Panc1 (cell line): ENCODE measurements at places on chromosomes 16 and 17. TPM values are rescaled to one million over a fixed set of nuclear protein-coding genes. Genes with fewer than 3 reads are reported as not detected.
A peak's percentile ranks its signal among the peaks of the same experiment; 100 is the strongest.

SEPTIN1 gene
- 1.7 TPM for total RNA-seq

TBX2 gene
- total RNA-seq: 35.6 TPM

DNA sequence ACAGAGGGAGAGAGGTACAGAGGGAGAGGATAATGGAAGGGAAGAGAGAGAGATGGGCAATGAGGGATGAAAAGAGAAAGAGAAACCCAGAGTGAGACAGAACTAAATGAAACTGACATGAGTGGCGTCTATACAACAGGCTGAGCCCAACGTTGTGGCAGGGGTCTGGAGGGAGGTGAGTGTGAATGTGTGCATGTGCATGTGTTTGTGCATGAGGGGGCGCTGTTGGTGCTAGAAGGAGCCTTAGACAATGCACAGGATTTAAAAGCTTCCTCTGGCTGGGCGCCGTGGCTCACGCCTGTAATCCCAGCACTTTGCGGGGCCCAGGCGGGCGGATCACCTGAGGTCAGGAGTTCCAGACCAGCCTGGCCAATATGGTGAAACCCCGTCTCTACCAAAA lies 454.8 kb upstream of the CDH11 start:
- no peak for DNase-seq
- H3K27ac ChIP-seq: no peak overlapping the region
- H3K36me3 ChIP-seq: no peaks in the 10 kb centered on the region
- no peak overlapping the region for H3K4me3 ChIP-seq
- H3K4me1 ChIP-seq: no peaks in the 10 kb centered on the region
- H3K27me3 ChIP-seq: no peaks in the 10 kb centered on the region

GRCh38 chr16:17270683-17271109 lies 200.1 kb downstream of the XYLT1 start:
- no peak overlapping the region for H3K4me3 ChIP-seq
- DNase-seq: no peak
- H3K27me3 ChIP-seq: no peaks in the 10 kb centered on the region
- H3K36me3 ChIP-seq: no peaks in the 10 kb centered on the region

DNA sequence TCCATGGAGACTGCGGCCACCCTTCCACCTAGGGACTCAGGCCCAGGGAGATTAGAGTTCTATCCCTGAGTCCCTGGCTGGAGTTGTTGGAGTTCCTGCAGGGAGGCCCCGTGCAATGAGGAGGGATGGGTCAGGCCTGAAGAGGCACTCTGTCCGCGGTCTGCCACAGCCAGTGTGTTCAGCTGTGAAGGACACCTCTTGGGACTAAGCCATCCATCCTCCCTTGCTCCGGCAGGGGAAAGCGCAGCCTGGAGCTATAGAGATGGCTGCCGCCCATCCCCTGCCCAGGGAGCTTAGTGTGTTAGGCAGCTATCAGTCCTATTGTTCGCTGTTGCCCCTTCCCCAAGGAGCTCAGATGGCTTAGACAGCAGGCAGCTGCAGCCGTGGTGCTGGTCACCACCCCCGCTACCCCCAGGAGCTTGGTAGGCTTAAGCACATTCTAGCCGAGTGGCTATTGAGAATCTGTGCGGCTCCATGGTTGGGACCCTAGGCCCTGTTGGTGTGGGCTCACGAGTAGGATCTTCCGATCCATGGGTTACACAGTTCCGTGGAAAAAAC lies 141.3 kb downstream of the CYB561 start:
- H3K36me3 ChIP-seq: no peaks in the 10 kb centered on the region
- no peak for DNase-seq
- no peak overlapping the region for H3K4me3 ChIP-seq

KCNG4 gene
- total RNA-seq: not detected

GRCh38 chr17:17935321-17936271 lies 36.6 kb downstream of the TOM1L2 start:
- H3K27ac ChIP-seq: peak overlapping the region; percentile 71; the same call in 1 of the 2 replicates
- DNase-seq: no peak
- H3K27me3 ChIP-seq: no peaks in the 10 kb centered on the region
- no peaks in the 10 kb centered on the region; the same call in 1 of the 2 replicates for H3K36me3 ChIP-seq
- no peak overlapping the region for H3K4me3 ChIP-seq
- H3K4me1 ChIP-seq: peaks cover 83% of the 10 kb centered on the region

CACNG5 gene
- 0.21 TPM for total RNA-seq

GRCh38 chr17:40023590-40024292 lies 8.5 kb downstream of the CSF3 start:
- H3K36me3 ChIP-seq: no peaks in the 10 kb centered on the region
- no peak overlapping the region for H3K27ac ChIP-seq
- no peaks in the 10 kb centered on the region for H3K27me3 ChIP-seq
- H3K4me3 ChIP-seq: no peak overlapping the region
- DNase-seq: no peak

DNA sequence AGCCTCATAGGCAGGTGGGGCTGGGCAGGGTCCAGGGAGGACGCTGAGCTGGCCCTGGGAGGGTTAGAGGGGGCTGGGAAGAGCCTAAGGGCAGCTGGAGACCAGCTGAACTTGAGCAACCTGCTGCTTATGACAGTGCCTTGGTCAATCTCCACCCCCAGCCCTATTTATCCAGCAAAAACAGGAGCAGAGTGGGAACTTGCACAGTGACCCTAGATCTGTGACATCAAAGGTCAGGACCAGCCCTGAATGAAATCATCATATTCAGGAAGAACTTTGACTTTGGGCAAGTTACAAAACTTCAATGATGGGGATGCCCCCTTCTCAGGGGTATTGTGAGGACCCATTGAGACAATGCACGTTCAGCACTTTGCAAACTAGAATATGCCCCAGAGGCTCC lies 9.4 kb downstream of the CD300LF start:
- H3K36me3 ChIP-seq: no peaks in the 10 kb centered on the region
- no peak overlapping the region for H3K27ac ChIP-seq
- no peak overlapping the region for H3K4me3 ChIP-seq

- H3K4me1 ChIP-seq: no peaks in the 10 kb centered on the region
- H3K27ac ChIP-seq: no peak overlapping the region
- DNase-seq: no peak
- no peaks in the 10 kb centered on the region for H3K27me3 ChIP-seq
- H3K4me3 ChIP-seq: no peak overlapping the region
Measured at GRCh38 chr17:83036666-83037065, 42.7 kb upstream of the METRNL start.

DNA sequence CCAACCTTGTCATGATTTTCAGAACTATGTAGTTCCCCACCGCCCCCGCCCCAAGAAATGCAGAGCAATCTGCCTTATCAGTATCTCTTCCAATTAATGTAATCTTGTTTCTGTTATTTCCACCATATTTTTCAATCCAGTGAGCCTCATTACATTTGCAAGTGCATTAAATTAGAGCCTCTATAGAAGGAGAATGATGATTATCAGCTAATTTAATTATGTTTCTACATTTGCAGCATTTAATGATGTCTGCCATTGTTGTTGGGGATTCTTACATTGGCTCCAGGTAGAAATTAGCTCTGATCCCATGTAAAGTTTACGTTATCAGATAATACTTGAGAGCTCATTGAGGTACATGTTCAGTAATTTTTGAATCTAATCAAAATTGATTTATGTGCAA lies 707.0 kb upstream of the RBFOX1 start:
- no peaks in the 10 kb centered on the region for H3K27me3 ChIP-seq
- DNase-seq: no peak
- no peak overlapping the region for H3K27ac ChIP-seq
- no peaks in the 10 kb centered on the region for H3K4me1 ChIP-seq
- no peak overlapping the region for H3K4me3 ChIP-seq

DNA sequence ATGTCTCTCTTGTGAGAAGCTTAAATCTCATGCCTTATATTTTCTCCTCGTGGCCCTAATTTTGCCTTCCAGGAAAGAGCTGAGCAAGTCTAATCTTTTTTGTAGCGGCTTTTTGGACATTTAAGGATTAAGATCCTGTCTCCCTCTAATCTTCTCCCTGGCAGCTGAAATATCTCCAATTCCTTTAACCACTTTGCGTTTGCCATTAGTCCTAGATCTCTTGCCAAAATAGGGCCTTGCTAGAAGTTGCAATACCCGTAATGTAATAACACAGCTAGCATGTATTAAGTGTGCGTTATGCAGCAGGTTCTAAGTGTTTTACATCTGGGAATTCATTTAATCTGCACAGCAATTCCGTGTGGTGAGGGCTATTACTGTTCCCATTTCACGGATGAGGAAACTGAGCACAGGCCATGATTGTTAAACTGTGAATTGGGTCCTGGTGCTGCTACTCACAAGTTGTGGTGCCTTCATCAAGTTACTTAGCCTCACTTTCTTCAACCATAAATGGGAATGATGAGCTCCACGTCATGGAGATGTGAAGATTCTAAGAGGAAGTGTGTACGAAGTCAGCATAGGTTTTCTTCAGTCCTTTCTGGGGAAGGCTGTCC lies 198.9 kb upstream of the ASIC2 start:
- no peaks in the 10 kb centered on the region for H3K4me1 ChIP-seq
- H3K27me3 ChIP-seq: peaks cover 3% of the 10 kb centered on the region

SHISA6 gene
- not detected for total RNA-seq

DNA sequence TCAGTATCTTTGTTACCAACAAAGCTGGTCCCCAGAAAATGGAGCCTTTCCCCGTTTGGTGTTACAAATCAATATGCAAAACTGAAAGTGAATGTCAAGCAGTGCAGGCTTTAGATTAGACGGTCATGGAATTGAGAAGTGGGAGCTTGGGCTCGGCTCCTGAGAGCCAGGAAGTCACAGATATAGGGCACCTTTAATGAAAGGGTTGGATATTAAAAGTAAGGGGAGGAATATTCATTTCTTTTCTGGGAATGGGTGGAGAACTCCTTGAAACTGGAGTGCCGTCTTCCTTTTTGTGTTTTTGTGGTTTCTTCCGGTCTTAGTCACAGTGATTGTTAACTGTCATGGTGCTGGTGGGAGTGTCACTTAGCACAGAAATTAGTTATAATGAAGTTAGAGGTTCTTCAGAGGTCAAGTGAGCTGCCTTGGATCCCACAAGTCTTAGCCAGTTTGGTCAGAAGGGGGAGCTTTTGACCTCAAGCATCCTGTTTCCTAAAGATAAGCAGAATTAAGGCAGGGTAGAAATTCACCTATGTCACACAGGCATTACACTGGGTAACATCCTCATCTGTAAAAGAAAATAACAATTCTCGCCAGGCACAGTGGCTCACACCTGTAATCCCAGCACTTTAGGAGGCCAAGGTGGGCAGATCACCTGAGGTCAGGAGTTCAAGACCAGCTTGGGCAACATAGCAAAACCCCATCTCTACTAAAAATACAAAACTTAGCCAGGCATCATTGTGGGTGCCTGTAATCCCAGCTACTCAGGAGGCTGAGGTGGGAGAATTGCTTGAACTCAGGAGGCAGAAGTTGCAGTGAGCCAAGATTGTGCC lies 9.6 kb upstream of the EIF1 start:
- DNase-seq: no peak
- H3K4me3 ChIP-seq: peak overlapping the region; percentile 13; the same call in 1 of the 2 replicates

SLC35G6 gene
- not detected for total RNA-seq

SSTR5 gene
- total RNA-seq: 2.8 TPM

DNA sequence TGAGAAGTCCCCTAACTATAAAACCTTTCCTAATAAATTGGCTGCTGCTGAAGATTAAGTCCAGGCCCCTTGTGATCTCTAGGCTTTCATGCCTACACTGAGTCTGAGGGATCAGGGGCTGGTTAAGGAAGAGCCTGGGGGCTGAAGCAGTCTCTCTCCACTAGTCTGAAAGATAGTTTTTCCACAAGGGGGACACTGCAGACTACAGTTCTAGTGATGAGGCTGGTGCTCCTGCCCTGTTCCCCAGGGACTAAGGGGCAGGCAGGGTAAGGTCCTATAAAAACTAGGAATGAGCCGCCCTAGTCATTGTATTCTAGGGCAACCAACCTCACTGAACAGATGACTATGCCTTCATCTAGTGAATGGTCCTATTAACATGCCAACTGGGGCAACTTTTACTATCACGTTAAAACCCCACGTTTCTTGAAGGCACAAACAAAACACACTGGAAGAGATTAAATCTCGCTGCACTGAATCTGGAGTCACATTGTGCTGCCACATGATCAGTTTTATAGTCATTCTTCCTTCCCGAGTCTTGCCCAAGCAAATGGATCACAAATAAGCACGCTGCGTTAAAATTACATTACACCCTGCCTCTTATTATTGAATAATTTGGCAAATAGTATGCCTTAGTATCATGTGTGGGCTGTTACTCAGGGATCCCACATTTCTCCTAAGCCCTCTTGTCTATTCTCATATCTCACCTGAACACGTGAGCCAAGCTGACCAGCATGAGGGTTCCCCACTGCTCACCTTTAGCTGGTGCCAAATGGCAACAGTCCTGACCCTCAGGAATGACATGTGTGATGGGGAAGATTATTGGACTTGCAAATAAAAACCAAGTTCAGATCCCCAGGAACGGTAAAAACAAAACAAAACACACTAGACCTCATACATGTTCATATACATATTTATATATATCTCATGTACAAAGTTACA lies 95.4 kb upstream of the TOB1 start:
- peaks cover 10% of the 10 kb centered on the region for H3K36me3 ChIP-seq
- no peak overlapping the region for H3K4me3 ChIP-seq
- no peak for DNase-seq
- no peaks in the 10 kb centered on the region for H3K4me1 ChIP-seq
- no peak overlapping the region for H3K27ac ChIP-seq
- no peaks in the 10 kb centered on the region for H3K27me3 ChIP-seq
